ENCODE measurements at places on chromosomes 16 and 17. TPM values are rescaled to one million over a fixed set of nuclear protein-coding genes. Genes with fewer than 3 reads are reported as not detected.

- no peak for DNase-seq
These were observed 2.0 kb upstream of the KCNG4 start for GRCh38 chr16:84241778-84242177.

DNA sequence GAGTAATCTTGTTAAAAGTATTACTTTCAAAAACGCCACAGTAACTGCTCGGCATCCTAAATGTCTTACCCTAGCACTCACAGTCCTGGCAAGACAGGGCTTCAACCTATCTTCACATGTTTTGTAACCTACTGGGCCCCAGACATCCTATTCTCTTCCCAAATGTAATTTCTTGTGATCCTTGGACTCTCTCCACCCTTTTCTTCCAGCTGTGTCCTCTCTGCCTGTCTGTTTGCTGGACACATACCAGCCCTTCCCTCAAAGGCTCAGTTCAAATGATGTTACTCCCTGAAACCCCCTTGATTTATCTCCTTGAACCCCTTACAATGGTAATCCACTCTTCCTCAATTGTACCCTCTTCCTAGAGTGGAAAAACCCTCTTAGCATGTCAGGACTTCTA, 60.1 kb upstream of the CNEP1R1 start:
- no peak for DNase-seq

DNA sequence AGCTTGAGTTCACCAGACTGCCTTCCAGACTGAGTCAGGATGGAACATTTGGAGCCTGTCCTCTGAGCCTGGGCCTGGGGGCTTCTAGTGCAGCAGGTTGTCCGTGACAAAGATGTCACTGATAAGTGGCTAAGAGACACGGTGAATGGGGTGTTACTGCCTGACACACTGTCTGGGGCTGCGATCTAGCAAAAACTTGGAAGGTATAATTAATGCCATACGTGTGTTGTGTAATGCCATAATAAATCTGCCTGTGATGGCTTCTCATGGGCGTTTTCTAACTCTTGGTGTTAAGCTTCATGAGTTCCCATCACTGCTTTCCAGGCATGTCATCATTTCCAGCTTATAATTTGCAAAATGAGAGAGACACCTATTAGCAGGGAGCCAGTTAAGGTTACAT, 215.4 kb downstream of the UTP18 start:
- no peak for DNase-seq

DNA sequence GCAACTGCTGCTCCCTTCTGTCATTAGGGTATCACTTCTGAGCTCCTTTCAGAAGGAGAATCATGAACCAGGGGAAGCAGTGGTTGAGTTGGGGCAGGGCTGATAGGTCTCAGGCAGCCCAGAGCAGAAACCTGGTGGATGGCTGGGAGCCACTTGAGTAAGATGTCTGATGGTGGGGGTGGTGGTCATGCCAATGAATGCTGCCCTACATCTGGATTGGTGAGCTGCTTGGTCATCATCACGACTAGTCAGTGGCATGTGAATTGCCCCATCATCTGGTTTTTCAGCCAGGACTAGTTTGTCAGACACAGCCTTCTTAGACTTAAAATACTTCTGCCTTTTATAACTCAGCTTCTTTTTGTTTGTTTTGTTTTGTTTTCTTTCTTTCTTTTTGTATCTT, 2.6 kb downstream of the GID4 start:
- no peak for DNase-seq

DNA sequence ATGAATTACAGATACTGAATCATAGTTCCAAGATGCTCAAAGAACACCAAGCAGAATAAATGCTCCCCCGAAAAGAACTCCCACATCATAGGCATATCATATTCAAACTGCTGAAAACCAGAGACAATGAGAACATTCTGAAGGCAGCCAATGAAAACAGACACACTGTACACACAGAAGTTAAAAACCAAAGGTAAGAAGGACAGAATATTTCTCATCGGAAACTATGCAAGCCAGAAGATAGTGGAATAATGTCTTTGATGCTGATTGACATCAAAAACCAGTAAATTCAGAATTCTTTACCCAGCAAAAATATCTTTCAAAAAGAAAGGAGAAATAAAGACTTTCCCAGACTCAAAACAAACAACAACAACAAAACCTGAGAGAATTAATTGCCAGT, 73.8 kb upstream of the IRX5 start:
- DNase-seq, result no peak

DNA sequence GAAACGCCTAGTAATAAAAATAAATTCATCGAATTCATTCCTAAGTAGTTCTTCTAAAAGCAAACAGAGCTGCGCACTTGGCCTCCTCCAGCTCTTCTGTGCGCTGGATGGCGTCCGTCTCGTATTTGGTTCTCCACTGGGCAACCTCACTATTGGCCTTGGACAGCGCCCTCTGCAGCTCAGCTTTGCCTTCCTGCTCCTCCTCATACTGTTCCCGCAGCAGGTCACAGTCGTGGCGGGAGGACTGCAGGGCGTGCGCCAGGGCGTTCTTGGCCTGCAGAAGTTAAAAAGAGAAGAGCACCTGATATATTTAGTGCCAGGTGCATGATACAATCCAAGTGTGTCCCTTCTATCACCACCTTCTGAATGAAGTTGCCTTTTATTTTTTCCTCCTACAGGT, 21.8 kb downstream of the MYH3 start:
- DNase-seq, result no peak

Gene CNTD1
- 2.0 TPM for polyA plus RNA-seq

Gene B4GALNT2
- 0.50 TPM for polyA plus RNA-seq
